ENCODE measurements at places on chromosomes 6 and 20.
A peak's percentile ranks its signal among the peaks of the same experiment; 100 is the strongest.

DNA sequence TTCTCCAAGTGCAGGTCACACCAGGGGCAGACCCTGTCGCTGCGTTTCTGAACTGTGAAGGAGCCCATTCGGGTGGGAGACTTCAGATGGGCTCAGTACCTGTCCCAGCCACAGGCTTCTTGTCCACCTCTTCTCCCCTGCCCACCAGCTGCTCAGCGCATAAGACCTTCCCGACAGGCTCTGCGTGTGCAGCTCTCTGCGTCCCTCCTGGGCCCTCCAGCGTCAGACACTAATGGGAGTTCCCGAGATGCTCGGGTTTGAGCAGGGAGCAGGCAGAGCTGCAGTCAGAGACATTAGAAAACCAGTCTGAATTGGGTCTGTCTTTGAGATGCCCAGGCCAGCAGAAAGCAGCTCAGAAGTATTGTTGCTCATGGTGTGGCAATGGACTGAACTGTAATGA lies 50.4 kb downstream of the TCP11 start:
- no peak for DNase-seq

DNA sequence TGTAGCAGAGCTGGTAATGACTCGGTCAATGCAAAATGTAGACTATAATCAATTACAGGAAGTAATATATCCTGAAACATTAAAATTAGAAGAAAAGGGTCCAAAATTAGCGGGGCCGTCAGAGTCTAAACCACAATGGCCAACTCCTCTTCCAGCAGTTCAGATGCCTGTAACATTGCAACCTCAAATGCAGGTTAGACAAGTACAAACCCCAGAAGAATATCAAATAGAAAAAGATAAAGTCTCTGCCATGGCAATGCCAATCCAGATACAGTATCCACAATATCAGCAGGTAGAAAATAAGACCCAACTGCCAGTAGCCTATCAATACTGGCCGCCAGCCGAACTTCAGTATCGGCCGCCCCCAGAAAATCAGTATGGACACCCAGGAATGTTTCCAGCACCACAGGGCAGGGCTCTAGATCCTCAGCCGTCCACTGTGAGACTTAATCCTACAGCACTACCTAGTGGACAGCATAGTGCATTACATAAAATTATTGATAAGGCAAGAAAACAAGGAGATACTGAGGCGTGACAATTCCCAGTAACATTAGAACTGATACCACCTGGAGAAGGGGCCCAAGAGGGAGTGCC lies 158.4 kb downstream of the GPX5 start:
- no peak for DNase-seq

GRCh38 chr6:129500958-129501739 lies 208.8 kb downstream of the ARHGAP18 start:
- no peak for DNase-seq

- no peak for DNase-seq
These were observed 145.7 kb upstream of the GGTLC1 start for GRCh38 chr20:24134284-24134683.

DNA sequence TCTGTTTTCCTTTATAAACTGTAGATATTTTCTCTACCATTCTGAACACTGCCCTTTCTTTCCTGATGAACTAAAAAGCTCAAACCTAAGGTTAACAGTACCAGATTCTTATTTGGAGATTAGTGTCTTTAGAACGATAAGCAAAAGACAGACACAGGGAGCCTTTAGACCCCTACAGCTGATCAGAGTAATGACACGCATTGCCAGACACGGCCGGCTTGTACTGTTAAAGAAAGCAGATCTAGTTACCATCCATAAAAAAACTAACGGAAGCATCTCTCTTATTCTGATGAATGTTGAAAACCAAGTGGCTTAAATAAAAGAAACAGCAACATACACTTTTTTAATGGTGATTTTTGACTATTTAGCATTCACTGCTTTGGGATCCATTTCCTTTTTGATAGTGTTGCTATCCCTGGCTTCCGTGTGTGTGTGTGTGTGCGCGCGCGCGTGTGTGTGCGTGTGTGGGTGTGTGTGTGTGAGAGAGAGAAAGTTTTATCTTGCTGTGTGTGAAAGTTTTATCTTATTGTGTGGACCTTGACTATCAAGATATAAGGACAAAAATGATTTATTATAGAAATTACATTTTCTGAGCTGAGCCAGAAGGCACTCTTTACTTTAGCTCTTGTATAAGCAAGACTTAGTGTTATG lies 95.6 kb upstream of the SLC35B3 start:
- DNase-seq, result no peak

DNA sequence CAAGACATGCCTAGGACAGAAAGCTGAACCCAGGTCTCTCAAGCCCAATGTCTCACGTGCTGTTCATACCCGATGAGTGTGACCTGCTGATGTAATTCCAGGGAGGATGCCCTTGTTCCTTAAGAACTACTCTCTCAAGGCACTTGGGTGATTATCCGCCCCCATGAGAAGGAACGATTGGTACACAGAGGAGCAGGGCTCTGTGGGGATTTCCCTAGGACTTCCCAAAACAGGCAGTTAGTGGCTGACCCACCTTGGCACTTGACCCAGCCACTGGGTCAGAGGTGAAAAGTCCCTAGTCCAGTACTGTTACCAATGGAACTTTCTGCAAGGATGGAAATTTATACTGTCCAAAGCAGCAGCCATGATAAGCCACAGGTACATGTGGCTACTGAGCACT lies 9.2 kb upstream of the BPIFB6 start:
- no peak for DNase-seq

DNA sequence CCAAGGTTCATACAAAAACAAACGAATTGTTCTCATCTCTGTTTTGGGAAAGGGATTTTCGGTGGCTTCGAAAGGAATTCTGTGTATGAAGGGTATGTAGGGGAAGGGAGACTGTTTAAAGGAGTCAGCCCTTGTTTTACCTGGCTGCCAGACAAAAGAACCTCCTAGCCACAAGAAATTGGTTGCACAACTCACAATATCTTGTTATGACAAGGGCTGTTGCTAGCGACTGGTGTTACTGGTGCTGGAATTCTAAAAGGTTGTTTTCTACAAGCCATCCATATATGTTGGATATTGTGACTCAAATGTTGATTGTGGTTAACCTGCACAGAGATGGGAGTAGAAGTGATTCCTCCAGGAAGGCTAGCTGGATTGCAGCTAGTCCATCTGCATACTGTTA lies 34.6 kb upstream of the CITED2 start:
- no peak for DNase-seq

GRCh38 chr6:169229615-169230321 lies 23.9 kb downstream of the THBS2 start:
- no peak for DNase-seq

DNA sequence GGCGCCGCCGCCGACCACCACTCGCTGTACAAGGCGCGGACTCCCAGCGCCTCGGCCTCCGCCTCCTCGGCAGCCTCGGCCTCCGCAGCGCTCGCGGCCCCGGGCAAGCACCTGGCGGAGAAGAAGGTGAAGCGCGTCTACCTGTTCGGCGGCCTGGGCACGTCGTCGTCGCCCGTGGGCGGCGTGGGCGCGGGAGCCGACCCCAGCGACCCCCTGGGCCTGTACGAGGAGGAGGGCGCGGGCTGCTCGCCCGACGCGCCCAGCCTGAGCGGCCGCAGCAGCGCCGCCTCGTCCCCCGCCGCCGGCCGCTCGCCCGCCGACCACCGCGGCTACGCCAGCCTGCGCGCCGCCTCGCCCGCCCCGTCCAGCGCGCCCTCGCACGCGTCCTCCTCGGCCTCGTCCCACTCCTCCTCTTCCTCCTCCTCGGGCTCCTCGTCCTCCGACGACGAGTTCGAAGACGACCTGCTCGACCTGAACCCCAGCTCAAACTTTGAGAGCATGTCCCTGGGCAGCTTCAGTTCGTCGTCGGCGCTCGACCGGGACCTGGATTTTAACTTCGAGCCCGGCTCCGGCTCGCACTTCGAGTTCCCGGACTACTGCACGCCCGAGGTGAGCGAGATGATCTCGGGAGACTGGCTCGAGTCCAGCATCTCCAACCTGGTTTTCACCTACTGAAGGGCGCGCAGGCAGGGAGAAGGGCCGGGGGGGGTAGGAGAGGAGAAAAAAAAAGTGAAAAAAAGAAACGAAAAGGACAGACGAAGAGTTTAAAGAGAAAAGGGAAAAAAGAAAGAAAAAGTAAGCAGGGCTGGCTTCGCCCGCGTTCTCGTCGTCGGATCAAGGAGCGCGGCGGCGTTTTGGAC lies 2.0 kb downstream of the SOX4 start:
- no peak for DNase-seq

GRCh38 chr6:21190701-21191100 lies 402.9 kb upstream of the SOX4 start:
- no peak for DNase-seq

- peak; percentile 30 for DNase-seq
These were observed 24.2 kb downstream of the ZNF311 start for GRCh38 chr6:28980852-28981430.

- DNase-seq, result no peak
These were observed 343.4 kb downstream of the PKHD1 start for GRCh38 chr6:51743999-51744398.

GRCh38 chr6:149293244-149293643 lies 24.3 kb upstream of the TAB2 start:
- no peak for DNase-seq

DNA sequence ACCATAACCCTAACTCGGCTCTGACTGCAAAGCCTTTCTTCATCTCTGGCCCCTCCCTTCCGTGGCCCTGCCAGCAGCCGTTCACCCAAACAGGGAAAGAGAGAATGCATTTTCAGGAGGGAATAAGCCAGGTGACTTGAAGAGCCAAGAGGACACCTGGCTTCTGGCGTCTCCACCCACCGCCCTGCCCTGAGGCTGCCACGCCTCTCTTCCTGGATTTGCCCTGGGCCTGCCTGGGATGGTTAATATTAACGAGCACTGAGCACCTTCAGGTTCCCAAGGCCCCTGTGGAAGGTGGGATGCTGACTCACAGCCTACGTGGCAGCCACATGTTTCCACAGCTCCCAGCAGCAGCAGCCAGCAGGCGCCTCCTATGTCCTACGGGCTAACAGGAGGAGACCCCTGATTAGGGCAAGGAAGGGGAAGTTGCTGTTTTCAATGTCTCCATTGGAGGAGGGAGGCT lies 138.0 kb upstream of the RREB1 start:
- no peak for DNase-seq

DNA sequence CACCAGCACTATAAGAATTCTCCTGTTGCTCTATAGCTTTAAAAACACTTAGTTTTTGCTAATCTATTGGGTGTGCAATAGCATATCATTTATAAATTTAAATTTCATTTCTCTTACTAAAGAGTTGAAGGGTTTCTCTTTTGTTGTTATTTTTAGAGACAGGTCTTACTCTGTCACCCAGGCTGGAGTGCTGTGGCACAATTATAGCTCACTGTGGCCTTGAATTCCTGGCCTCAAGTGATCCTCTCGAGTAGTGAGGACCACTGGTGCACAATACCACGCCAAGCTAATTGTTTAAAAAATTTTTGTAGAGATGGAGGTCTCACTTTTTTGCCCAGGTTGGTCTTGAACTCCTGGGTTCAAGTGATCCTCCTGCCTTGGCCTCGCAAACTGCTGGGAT lies 6.2 kb upstream of the WRNIP1 start:
- no peak for DNase-seq

GRCh38 chr6:53691667-53692133 lies 26.1 kb upstream of the KLHL31 start:
- DNase-seq, result no peak

DNA sequence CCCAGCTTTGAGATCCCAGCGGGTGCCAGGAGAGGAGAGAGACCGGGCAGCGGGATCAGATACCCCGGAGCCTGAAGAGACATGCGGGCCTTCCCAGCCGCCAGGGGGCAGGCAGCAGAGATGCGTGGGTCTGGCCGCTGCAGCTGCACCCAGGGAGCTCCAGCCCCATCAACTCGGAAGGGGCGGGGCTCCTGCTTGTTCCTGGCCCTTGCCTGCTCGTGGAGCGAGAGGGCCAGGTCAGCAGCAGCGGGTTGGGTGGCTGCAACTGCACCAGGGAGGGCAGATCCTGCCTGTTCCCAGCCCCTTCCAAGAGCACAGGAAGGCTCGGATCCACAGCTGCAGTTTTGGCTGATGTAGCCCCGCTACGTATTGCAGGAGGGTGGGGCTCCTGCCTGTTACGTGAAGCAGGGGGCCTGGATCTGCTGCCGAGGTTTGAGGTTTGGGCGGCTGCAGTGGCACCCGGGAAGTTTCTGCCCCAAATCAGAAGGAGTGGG lies 532.8 kb downstream of the RFPL4B start:
- no peak for DNase-seq

DNA sequence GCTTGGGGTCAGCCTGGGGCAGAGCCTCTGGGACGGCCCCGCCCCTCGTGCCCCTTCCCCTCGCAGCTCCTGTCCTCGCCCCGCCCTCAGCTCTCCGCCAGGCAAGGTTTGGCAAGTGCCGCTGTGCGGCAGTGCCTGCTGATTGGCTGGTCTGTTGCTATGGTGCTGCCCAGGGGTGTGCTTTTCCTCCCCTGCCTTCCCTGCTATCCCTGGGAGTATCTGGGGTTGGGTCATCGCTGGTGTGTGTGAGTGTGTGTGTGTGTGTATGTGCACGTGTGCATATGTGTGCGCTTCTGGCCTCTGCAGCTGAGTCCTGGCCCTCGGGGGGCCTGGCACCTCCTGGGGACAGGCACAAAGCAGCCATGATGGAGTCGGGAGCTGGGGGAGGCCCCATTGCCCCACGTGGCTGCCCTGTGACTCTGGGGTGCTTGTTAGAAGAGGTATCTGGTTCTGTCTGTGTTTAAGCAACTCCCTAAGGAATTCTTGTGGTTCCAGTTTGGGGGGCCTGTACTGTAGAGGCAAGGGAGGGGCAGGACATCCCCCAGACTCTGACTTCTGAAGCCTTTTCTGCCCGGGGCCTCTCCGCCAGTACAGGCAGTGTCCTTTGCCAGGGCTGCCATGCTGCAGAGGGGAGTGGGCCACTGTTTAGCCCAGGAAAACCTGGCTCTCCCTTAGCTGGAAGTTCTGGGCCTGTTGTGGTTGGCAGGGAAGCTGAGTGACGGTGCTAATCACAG lies 6.9 kb downstream of the RTEL1 start:
- no peak for DNase-seq

- no peak for DNase-seq
These were observed 213.7 kb upstream of the CITED2 start for GRCh38 chr6:139588076-139588639.

- DNase-seq, result no peak
These were observed 7.0 kb upstream of the FOXF2 start for GRCh38 chr6:1382331-1382882.

GRCh38 chr6:55046869-55047422 lies 127.4 kb upstream of the HCRTR2 start:
- DNase-seq, result no peak
